Airway epithelial cell (primary cell): ENCODE measurements at places on chromosomes 16 and 17. TPM values are rescaled to one million over a fixed set of nuclear protein-coding genes. Genes with fewer than 3 reads are reported as not detected.

Gene DPEP3
- total RNA-seq = not detected in 2 replicates

Gene PRAC1
- not detected in 2 replicates for total RNA-seq

Gene CALB2
- 1.3 TPM in 1 of 2 replicates, not detected in the other for total RNA-seq

Gene SOCS3
- 9.7 and 12.7 TPM in 2 replicates for total RNA-seq
